ENCODE measurements at places on chromosomes 7 and 10.

DNA sequence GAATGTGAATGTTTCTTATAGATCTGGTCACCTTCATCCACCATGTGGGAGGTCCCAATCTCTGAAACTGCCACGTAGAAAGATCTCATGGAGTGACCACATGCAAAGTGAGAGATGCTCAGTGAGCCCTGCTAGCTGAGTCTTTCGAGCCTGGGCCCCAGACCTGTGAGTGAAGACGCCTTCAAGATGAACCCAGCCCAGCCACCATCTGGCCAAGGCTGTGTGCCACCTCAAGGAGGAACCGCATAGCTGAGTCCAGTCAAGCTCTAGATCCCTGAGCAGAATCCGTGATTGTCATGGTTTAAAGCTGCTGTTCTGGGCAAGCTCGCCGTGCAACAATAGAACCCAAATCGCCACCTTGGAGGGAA lies 20.2 kb upstream of the PPIF start:
- DNase-seq = no peak

DNA sequence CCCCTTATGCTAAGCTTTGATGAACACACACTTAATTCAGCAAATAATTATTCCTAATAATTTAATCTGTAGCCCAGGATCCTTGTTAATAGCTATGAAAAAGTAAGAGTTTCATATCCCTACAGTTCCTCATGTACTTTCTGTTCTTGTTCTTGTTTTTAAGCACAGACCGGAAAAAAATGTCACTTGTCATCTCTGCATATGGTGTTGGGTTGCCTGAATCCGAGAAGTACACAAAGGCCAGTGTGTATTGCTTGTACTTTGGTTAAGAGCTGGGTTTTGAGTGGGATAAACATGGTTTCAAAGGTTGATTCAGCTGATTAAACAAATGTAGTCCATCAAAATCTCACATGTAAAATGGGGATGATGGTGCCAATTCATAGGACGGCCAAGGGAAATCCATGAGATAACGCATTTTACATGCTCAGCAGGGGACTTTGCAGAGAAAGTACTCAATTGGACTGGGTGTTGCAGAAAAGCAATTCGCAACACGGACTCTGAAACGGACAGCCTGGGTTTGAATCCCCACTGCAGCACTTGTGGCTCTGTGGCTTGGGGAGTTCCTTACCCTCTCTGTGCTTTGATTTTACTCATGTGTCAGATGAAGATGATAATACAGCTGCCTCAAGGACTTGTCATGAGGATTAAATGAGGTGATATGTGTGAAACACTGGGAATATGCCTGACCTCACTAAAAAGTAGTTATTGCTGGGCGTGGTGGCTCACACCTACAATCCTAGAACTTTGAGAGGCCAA lies 71.7 kb downstream of the MAP3K8 start:
- no peak for DNase-seq

DNA sequence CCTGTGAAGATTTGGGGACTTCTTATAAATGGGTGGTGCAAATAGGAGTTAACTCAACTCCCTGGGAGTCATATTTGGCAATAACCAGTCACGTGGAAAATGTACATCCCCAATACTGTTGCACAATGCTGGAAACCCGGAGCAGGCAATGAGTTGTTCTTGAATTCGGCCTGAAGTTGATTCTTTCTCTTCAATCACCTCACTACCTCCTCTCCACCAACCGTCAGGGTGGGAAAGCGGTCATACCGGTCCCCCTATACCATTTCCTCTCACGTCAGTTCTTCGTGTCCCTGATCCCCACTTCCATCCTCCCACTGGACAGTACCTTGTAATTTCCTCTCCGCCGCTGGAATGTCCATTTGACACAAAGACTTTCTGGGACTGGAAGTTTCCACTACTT lies 2.8 kb downstream of the GIMAP5 start:
- no peak for DNase-seq

- no peak for DNase-seq
Observed at GRCh38 chr7:80588591-80588990, 49.9 kb upstream of the CD36 start.

DNA sequence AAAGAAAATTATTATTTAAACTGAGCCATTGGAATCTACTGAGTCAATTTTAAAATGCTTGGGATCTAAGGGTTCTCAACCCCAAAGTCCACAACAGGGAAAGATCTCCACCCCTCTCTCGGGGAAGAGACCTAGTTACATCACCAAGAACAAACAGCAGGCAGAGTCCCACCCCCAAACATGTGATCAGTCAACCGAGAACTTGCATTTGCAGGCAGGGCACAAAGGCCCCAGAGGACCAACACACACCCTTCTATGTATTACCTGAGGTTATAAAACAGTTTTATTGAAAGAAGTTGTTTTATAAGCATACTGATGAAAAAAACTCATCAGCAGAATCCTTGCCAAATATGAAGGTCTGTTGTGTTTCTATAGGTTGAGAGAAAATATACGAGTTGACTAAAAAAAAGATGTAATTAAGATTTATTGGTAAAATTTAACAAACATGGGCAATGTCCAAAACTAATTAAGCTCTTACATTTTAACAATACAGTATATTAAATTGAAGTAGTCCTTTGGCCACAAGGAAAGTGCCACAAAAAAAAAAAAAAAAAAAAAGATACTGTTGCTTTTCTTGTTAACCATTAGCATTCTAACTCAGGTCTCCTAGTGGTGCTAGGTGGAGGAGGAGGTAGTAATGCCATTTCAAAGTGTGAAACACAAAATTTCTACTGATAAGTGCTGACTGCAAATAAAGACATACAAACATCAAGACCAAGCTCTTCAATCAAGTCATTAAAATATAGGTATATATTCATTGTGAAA lies 975 bp upstream of the USP54 start:
- DNase-seq = peak; percentile 48

- DNase-seq = no peak
Observed at GRCh38 chr7:155234950-155235789, 62.5 kb upstream of the INSIG1 start.

DNA sequence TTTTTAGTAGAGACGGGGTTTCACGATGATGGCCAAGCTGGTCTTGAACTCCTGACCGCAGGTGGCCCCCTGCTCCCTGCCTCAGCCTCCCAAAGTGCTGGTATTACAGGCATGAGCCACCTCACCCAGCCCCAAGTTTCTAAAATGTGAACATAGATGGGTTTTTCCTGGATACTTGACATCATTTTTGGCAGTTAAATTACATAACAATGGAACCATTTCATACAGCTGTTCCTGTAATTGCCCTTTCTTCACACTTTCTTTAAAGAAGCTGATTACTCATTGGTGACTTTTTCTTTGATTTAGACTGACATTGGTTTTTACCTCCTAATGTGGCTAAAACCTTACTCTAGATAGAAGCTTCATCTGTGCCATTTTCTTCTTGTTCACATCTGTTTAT lies 5.9 kb downstream of the ZKSCAN1 start:
- DNase-seq = no peak

- no peak for DNase-seq
Observed at GRCh38 chr10:124704428-124705380, 39.5 kb downstream of the FAM53B start.

GRCh38 chr10:73950155-73950948 lies 39.4 kb downstream of the PLAU start:
- DNase-seq = no peak
